Suprapubic skin (tissue), 4 donors: ENCODE measurements at places on chromosomes 1 and 21.

DNA sequence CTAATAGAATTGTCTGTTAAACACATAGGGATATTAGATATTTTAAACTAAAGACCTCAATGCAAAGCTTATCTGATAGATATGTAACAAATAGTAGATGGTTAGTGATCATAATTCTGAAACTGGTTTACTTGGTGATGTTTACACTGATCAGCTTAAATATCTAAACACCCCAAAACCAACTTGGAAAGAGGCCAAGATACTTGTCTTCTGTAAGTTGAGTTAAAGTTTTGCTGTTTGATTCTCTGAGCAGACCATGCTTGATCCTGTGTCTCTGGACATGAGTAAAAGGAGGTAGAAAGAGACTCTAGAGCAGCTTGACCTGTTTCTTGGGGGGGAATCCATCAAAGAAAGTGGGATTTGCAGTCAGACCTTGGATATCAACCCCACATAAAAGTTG lies 107.5 kb downstream of the NEK7 start:
- DNase-seq, result no peak

DNA sequence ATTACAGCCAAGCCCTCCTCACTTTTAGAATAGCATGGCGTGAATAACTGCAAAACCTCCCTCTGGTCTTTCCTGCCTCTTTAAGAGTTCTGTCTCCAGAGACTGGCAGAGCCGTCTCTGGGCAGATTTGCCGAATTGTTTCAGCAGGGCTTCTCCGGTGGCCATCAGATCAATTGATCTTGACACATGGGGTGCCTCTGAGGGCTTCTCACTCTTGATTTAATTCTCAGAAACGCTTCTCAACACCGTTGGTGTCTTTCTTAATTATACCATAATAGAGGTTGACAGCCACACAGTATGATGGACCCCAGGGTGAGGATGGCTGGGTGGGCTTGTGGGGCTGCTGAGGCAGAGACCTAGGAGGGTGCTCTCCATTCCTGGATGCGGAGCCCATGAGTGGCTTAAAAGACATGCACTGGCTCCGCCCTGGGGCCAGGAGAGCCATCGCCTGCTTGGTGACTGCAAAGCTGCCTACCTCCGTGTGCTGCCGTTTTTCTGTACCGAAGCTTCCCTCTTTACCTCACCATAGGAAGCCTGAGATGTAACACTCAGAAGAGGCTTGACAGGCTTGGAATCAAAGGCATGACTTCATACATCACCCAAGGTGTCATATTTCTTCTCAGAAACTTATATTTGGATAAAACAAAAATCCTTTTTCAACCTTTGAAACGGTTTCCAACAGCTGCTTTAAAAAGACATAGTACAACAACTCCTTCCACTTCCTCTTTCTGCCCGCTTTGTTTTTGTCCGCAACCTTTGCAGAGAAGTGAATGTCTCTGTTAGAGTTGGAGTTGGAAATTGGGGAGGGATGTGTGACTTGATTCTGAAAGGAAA lies 82.9 kb downstream of the GALNT2 start:
- DNase-seq, result no peak

DNA sequence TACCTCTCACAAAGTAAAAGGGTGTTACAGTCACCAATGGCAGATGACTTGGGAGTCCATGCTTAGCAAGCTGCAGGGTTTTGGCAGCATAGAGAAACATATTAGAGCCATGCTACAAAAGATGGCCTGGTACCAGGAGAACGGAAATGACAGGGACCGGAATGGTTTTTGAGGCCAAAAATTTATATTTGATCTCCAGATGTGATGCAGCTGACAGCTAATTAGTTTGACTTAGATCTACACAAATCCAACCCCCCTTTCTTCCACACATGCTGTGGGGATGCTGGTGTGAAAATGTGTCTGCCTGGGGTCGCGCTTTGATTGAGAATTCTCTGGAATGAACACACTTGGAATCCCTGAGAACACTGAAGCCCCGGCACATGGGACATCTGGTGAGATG lies 26.5 kb downstream of the SYF2 start:
- DNase-seq, result no peak

DNA sequence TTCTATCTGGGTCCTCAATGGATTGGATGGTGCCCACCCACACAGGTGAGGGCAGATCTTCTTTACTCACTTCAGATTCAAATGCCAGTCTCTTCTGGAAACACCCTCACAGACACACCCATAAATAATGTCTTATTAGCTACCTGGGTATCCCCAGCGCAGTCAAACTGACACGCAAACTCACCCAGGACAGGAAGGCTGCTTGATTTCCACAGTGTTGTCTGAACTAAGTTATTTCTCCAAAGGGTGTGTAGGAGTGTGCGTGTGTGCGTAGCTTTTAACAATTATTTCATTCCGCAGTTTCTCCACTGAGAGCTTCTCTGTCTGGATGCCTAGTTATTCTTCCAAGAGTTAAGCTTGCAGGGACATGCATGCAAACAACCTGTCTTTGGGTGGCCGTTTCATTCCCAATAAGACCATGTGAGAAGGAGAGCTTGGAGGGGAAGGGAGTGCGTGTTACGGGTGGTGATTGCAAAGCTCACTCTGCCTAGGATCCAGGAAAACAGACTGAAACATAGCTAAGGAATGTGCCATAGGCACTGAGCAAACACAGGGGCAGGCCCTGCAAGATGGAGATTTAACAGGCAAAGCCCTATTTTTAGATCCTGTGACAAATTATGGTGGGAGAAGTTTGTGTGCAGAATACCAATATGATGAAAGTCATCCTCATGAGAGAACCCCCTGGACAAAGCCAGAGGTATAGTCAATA lies 269.7 kb downstream of the DYRK1A start:
- no peak for DNase-seq

GRCh38 chr1:179941454-179941853 lies 13.2 kb upstream of the CEP350 start:
- DNase-seq, result no peak

GRCh38 chr21:41684381-41685245 lies 82.2 kb downstream of the RIPK4 start:
- DNase-seq, result no peak

DNA sequence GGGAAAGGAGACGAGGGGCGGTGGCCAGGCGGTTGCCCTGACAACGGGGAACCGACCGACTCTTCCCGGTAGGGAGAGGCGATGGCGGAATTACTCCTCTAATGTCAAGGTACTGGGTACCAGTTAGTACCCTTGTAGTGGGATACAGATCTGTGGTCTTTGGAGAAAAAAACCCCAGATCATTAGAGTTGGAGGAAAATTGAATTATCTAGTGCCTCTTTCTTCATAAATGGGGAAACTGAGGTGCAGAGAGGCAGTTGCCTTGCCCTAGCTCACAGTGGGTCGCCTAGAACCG lies 545 bp upstream of the PEF1 start:
- no peak for DNase-seq

DNA sequence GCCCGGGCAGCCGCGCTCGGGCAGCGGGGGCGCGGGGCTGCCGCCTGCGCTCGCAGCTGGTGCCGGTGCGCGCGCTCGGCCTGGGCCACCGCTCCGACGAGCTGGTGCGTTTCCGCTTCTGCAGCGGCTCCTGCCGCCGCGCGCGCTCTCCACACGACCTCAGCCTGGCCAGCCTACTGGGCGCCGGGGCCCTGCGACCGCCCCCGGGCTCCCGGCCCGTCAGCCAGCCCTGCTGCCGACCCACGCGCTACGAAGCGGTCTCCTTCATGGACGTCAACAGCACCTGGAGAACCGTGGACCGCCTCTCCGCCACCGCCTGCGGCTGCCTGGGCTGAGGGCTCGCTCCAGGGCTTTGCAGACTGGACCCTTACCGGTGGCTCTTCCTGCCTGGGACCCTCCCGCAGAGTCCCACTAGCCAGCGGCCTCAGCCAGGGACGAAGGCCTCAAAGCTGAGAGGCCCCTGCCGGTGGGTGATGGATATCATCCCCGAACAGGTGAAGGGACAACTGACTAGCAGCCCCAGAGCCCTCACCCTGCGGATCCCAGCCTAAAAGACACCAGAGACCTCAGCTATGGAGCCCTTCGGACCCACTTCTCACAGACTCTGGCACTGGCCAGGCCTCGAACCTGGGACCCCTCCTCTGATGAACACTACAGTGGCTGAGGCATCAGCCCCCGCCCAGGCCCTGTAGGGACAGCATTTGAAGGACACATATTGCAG lies 3.0 kb downstream of the ARTN start:
- no peak for DNase-seq

GRCh38 chr21:46205766-46206162 lies 21.5 kb upstream of the SPATC1L start:
- DNase-seq, result no peak

DNA sequence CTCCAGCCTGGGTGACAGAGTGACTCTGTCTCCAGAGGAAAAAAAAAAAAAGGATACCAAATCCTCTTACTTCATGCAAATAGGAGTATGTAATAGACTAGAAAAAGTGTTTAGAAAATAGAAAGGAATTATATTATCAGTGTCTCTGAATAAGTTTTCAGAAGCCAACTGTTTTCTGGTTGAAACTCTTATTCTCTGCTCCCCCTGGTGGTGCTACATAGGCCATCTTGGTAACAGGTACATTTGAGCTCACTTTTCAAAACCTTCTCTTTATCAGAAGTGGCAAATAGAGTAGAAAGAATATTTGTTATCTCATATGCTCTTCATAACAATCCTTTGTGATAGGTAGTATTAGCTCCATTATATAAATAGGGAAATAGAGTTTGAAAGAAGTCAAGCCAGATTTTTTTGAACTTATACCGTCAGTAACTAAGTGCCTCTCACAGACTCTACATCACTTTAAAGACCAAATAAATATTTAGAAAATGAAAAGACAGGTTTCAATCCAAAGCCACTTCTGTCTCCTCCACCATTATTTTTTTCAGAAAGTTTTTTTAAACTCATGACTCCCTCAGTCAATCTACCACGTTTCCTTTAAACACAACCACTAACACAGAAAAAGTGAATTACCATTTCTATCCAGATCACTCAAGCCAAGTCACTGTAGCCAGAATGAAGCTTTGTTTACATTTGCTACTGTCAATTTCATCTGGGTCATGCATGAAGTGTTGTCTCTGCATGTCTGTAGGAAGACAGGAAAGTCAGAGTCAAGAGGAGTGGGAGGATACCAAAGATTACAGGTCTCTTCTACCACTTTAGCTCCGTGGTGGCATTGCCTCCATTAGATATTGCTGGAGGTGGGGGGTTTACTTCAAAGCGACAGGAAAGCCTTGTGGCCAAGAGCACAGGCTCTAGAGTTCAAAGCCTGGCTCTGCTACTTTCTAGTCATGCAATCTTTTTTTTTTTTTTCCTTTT lies 45.6 kb downstream of the IL23R start:
- no peak for DNase-seq

DNA sequence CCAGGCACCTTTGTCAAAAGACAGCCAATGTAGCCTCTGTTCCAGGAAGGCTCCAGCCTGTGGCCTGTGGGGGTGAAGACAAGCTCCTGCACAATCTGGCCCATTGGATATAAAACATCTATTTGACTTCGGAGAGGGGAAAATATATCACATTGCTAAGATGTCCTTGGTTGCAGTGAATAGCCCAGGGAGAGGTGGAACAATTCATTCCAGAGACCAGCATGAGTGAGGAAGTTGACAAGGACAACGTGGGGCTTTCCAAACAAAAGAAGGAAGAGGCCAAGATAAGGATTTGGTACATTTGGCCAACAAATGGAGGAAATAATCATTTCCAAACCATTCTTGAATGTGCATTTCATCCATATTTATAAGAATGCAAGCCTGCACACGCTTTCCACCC lies 187.0 kb downstream of the ETS2 start:
- no peak for DNase-seq

DNA sequence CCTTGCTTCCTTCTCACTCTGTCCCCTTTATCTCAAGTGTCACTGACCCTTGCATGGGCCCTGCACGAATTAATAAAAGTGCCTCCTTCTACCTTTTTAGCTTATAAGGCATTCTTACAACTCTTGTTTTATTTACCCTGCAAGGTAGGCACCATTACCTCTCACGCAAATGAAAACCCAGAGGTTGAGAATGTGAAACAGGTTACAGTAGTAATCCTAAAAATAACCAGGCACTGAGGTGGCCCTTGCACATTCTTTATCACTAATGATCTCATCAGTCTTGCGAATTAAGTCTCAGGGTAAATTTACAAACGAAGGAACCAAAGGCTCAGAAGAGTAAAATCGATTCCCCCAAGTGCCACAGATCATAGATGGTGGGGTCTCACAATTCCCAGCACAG lies 3.7 kb downstream of the GLIS1 start:
- no peak for DNase-seq

GRCh38 chr1:143665606-143666005 lies 306.2 kb downstream of the FAM72C start:
- DNase-seq, result no peak

DNA sequence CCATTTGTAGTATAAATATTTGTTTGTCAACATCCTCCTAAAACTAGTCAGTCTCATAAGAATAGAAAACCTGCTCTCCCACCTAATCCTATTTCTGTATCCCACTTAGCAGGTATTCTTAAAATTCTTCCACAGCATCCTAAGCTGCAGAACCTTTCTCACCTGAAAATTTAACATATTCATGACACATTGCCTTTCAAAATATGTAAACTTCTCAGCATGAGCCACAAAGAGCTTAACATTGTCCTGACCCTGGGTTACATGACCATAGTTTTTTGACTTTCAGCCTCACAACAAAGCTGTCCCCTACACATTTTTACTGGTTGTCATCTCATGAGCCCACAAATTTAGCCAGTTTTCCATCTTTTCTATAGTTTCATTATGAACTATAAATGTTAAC lies 712.1 kb downstream of the LTN1 start:
- DNase-seq, result no peak

GRCh38 chr1:197619008-197619640 lies 156.2 kb downstream of the DENND1B start:
- no peak for DNase-seq

DNA sequence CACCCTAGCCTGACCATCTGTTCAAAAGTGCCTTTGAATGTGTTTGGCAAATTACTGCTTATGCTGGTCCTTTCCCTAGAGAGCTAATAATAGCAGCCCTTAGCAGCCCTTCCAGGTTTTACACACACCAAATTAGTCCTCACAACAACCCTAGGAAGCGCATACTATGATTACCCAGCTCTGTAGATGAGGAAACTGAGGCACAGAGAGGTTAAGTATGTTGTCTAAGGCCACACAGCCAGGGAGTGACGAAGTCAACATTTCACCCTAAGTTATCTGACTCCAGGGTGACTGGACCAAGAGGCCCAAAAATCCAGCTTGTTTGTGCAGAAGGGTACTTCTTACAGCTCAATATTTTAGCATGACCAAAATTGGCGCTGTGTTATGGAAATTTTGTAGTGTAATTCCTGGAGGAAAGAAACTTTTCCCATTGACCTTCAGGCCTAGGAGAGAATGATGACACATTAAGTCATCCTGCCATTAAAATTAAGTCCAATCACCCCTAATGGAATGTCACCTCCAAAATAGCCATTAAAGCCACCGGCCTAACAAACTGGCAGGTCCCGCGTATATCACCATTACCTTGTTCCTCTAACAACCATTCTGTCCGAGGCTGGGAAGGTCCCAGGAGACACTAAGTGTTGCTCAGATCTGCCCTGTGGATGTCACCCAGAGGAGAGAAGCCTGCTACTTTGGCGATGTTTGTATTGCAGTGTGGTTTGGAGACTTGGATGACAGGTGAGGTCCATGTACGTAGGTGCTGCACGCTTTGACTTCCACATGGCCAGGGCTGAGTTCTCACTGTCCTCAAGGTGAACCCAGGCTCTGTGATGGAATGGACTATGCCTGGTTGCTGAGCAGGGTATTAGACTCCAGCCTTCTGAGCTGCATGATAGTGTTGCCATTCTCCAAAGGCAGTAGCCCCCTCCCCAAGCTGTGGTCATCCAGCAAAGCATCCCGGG lies 258.3 kb downstream of the TOMM20 start:
- DNase-seq, result no peak
